ENCODE measurements at places on chromosomes 1 and 21.
A peak's percentile ranks its signal among the peaks of the same experiment; 100 is the strongest.

DNA sequence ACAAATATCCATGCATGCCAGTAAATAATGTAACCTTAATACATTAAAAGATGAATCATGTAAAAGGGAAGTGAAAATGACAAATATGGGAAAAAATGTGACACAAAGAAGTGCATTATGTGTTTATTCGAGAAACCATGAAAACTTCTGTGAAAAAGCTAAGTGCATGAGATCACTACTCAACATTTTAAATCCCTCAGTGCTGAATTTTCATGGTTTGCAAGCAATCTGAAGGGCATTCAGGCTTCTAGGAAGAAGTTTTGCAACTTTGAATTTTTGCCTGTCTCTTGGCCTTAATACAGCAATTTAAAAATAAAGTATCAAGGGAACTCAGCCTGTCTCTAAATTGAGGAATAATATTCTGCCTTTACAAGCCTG, 78.2 kb downstream of the MAP3K7CL start:
- DNase-seq = no peak

- no peak for DNase-seq
These were observed 59.1 kb downstream of the BCL9 start for GRCh38 chr1:147600119-147601111.

DNA sequence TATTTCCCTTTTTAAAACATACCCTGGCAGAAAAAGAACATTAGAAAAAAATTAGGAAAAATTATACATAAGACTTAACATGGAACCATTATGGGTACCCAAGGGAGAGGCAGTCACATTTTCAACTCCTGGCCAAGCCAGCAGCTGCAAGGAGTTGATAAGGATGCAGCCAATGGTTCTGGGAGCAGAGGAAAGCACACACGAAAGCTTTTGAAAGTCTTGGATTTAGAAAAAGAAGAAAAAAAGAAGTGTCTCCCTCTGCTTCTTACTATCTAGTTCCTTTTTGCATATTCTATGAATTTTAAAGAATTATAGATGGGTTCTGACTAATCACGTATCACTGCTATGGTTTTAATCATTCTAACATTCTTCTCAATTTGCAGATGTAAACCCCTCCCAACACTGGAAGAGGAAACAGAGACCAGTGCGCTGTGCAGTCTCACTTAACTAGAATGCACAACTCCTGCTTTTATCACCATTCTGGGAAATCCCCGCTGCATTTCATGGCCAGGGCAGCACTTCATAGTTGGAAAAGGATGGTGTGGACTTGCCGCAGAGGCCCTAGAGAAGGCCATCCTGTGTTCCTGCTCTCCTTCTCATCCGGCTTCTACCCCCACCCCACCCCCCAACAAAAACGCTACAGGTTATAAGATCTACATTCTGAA, 2.7 kb upstream of the CD58 start:
- DNase-seq = no peak

DNA sequence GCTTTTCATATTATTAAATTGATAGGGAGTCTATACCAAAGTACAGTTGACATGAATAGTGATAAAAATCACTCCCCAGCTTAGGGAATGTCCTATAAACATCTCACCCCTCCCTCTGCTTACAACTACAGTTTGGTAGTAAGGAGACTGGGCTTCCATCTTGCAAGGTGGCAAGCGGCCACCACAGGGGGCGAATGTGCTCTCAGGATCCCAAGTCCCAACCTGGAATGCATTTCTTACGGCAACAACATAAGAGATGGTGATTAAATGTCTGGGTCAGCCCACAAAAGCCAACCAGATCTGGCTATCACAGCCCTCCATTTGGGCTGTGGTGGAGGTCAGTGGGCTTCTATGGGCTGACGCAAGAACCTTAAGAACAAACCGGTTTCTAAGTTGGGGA, 68.0 kb downstream of the SMYD2 start:
- no peak for DNase-seq

DNA sequence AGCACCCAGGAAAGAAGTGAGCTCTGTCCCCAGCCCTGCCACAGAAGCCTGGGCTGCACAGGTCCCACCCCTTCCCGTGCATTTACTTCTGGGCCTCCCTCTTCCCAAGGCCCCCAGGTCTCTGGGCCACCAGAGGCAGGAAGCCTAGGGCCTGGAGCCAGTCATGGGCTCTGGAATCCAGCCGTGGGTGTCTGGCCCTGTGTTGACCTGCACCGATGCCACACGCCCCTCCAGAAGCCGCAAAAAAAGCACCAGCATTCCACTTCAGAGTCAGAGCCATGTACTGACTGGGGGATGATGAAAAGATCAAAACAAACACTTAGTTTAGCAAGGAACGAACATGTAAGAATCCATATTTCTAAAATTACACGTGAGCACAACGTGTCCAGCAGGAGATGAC, 141.7 kb downstream of the NPHP4 start:
- DNase-seq = no peak

- DNase-seq = no peak
These were observed 103.7 kb downstream of the SLC16A1 start for GRCh38 chr1:112852276-112852675.

DNA sequence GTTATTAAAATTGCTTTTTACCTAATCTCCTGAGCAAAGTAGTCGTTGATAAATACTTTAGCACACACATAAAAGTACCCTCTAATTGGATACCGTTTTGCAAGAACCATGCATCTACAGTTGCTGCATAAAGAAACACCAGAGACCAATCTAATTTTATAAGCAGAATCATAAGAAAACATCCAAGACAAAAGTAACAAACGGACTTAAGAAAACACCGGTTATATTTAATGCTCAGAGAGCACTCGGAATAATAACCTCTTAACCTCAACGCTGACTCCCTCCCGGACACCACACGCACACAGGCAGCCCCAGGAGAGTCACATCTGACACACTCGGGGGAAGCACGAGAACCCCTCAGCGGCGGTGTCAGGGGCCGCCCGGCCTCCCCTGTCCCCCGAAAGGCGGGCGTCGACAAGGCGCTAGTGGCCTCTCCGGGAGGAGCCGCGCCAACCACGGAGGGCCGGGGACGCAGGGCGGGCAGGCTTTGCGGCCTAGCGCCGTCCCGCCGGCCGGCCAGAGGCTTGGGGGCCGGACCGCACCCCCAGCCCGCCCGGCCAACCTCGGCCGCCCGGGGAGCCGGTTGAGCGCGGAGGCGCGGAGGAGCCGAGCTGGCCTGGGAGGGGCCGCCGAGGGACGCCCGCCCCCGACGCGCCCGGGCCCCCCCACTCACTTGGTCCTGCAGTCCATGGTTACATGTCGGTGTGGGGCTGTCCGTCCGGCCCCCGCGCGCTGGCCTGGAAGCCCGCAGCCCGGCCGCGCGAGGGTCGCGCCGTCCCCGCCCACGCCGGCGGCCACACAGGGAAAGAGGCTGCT, 606 bp downstream of the DENND1B start:
- peak; percentile 41 for DNase-seq

DNA sequence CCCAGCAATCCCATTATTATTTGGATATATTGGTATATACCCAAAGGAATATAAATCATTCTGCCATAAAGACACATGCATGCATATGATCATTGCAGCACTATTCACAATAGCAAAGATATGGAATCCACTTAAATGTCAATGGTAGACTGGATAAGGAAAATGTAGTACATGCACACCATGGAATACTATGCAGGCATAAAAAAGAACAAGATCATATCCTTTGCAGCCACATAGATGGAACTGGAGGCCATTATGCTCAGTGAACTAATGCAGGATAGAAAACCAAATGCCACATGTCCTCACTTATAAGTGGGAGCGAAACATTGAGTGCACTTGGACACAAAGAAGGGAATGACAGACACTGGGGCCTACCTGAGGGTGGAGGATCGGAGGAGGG, 24.6 kb downstream of the KAZN start:
- no peak for DNase-seq

- DNase-seq = no peak
These were observed 9.3 kb upstream of the RSRP1 start for GRCh38 chr1:25256578-25256965.

GRCh38 chr1:36349241-36349671, 25.8 kb upstream of the EVA1B start:
- no peak for DNase-seq

All from AML-193 (cell line).